ENCODE measurements at places on chromosomes 4 and X.

DNA sequence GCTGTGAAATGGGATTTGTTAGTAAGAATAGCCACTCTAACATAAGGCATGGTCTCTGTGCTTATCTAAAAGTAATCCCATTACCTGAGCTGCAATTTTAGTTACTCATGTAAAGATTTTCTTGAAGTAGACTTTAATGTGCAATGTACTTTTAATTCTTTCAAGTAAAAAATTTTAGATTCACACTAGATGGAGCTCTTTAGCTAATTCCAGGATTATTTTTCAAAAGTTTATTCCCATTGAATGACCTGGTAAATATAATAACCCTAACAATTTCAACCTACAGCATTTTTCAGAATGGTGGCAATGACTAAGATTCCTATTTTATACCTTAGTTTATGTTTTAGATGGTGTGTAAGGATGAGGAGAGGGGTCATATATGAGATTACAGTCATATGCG is 18.1 kb downstream of the USP38 start:
- DNase-seq = no peak

DNA sequence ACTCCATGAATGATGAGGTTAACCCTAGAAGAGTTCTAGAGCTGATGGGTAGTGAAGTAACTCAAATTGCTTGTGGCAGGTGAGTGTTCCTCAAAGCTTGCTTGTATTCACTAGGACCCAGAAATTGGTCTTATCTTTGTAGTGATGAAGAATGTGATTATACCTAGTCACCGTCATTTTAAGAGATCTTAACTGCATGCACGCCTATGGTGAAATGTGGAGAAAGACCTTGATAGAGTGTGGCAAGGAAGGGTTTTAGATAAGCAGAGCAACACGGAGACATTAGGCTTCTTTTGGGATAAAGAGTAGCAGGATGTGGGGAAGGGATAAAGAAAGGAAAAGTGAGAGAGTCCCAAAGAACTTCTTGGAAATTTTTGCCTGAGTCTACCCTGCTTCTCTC is 42.4 kb downstream of the NAP1L5 start:
- DNase-seq = no peak

- DNase-seq = no peak
These were observed 597.9 kb downstream of the GALNTL6 start for GRCh38 chr4:172411149-172411548.

GRCh38 chrX:147899379-147900114 is 12.2 kb upstream of the FMR1 start:
- DNase-seq = no peak

DNA sequence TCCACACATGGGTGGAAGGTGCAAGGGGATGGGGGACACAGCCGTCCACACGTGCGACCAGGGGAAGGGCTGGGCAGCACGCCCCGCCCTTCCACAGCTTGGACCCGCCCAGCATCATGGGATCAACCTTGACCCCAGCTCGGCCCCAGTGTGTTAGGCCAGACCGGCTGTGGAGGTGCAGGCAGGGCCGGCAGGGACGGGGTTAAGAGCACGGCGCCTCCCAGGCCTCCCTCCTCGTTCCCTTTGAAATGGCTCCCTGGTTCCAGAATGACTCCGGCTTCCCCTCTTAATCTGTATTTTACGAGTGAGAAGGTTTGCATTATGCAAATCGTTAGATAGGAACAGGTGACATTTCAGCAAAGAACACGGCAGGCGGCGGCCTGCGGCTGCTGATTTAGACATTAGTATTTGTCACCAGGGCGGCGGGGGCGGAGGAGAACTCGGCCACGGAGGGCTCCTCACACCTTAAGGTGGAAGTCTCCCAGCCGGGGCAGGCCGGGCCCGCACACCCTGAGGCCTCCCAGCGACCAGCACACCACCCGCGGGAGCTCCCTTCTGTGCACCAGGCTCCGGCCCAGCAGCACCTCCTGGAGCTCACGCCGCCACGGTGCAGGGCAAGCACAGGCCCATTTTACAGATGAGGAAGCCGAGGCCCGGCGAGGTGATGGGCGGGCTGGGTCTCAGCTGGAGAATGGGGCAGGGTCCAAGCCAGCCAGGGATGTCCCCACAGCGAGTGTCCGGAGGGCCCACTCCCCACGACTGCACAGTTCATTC is 116.1 kb downstream of the FAM53A start:
- no peak for DNase-seq

GRCh38 chr4:157004279-157005161 is 32.9 kb upstream of the PDGFC start:
- no peak for DNase-seq

DNA sequence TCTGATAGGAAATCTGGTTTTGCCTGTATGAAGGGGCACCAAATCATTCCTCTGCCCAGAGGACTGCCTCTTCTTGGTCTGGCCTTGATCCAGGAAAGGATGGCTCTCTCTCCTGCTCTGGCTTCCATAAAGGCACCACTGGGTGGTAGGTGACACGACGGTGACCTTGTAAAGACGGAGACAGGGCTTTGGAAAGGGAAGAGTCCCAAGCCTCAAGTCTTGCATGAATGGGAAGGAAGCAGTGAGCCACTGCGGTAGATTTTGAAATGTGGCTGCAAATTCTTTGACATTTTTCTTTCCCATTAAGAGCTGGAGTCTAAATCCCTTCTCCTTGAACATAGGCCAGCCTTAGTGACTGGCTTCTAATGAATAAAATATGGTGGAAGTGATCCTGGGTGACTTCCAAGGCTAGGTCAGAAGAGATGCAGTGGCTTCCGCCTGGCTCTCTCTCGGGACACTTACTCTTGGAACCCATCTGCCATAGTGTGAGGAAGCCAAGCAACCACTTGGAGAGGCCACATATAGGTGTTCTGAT is 347.4 kb downstream of the BCOR start:
- DNase-seq = no peak

- DNase-seq = no peak
These were observed 651.3 kb downstream of the TECRL start for GRCh38 chr4:63757929-63758328.

GRCh38 chr4:188107931-188108843 is 1.2 kb downstream of the TRIML2 start:
- DNase-seq = no peak

DNA sequence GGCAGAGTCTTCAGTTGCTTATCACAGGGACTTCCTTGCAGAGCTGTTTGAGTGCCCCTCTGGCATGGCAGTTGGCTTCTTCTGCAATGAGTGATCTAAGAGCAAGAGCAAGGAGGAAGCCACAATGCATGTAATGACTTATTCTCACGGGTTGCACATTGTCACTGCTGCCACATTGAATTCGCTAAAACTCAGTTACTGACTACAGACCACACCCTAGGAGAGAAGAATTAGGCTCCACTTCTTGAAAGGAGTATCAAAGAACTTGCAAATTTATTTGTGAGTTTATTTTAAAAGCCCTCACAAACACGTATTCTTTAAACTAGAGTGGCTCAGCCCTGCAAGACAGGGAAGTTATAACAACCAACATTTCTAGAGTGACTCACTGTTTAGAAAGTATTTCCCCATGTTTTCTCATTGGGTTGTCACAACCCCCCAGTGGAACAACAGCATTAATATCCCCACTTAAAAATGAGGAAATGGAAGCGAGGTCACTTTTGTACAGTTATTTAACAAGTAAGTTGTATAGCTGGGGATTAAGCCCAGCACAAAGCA is 32.4 kb upstream of the RBPJ start:
- no peak for DNase-seq

GRCh38 chr4:149264093-149264733 is 551.4 kb downstream of the IQCM start:
- DNase-seq = peak; percentile 33

GRCh38 chrX:17336377-17336776 is 38.6 kb upstream of the NHS start:
- no peak for DNase-seq

DNA sequence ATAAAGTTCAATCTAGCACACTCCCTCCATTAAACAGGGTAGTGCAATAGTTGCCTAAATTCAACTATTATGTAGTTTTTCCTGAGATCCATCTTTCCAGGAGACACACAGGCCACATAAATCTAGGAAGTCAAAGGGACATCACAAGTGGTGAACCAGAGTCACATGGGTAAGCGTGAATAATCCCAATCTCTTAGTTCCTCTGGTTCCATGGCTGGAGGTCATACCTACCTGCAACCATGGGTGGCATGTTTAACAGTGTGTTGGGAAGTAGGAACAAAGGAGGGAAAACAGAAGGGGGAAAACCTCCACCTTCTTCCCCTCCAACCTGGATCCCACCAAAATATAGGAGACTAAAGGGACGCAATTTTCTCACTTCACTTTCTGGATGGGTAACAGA is 2651.6 kb downstream of the ARAP2 start:
- no peak for DNase-seq

DNA sequence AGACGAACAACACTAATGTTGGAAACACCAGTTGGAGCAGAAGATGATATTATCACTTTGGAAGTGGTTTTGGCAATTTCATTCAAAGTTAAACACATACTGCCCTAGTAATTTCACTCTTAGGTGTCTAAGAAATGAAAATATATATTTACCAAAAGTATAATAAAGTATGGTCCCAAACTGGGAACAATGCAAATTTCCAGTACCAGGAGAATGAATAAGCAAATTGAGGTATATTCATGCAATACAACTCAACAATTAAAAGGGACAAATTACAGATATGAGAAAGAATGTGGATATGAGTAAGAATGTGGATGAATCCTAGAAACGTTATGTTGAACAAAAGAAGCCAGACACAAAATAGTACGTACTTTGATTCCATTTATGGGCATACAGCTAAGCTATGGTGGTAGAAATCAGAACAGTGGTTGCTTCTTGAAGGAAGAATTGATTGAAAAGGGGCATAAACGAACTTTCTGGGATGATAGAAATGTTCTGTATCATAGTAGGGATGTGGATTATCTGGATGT is 10.0 kb downstream of the ELMOD2 start:
- no peak for DNase-seq

- no peak for DNase-seq
These were observed 35.6 kb upstream of the C1QTNF7 start for GRCh38 chr4:15392053-15392805.

GRCh38 chr4:163548481-163549243 is 54.2 kb downstream of the TMA16 start:
- peak; percentile 58 for DNase-seq

DNA sequence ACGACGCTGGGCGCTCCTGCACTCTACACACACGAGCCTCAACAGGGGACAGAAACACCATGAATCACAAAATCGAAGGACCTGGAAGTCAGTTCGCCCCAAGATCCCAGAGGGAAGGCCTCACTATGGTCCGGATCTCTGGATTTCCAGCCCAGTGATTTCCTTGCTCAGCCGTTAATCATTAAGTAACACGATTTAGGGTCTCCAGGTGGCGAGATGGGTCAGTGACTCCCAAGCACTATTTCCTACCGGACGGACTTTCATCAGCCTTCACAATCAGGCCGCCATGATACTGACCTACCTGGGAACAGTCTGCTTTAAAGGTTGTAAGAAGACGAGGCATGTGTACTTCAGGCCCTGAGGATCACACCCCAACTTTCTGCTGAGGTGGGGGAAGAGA is 63.7 kb downstream of the FAT1 start:
- DNase-seq = no peak

GRCh38 chr4:187283201-187283955 is 559.7 kb upstream of the FAT1 start:
- no peak for DNase-seq

Measured in amniotic stem cell (primary cell).